Fibroblast of skin of right quadriceps (primary cell): ENCODE measurements at places on chromosomes 6 and 20.

DNA sequence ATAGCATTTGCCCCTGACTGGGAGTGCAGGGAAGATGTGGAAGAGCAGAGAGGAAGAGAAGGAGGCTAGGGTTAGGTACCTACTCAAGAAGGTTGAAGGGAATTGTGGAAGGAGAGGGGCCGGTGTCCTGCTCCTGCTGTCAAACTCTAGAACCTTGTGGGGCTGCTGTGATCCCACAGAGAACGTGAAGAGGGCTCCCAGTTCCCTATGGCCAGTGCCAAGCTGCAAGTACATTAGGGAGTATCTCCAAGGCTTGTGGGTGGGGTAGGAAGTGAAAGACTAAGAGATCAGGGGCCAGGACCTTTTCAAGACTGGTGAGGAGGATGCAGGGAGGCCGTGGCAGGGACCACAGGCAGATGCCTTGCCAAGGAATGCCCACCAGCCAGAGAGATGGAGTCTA lies 263.4 kb downstream of the CDH26 start:
- no peak for DNase-seq

DNA sequence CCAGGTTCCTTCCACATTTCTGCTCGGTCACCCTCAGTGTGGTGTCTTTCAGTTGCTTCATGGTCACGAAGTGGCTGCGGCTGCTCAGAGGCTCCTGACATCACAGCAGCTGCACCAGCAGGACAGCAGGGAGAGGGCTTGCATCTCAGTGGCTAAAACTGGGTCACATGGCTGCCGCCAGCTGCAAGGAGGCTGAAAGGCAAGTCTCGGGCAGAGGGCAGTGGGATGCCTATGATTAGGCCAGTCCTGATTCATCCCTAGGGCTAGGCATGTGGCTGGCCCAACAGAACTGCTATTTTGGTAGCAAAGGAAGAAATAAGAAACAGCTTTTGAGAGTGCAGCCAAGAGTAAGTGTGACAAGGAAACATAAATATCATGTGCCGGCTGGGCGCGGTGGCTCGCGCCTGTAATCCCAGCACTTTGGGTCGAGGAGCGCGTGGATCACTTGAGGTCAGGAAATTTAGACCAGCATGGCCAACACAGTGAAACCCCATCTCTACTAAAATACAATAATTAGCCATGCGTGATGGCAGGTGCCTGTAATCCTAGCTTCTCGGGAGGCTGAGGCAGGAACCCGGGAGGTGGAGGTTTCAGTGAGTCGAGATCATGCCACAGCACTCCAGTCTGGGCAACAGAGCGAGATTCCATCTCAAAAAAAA lies 46.6 kb downstream of the RBM38 start:
- no peak for DNase-seq

- no peak for DNase-seq
Measured at GRCh38 chr20:57710841-57711240, 1.0 kb upstream of the PMEPA1 start.

GRCh38 chr6:6783721-6784120 lies 195.2 kb downstream of the LY86 start:
- DNase-seq, result peak; percentile 86

DNA sequence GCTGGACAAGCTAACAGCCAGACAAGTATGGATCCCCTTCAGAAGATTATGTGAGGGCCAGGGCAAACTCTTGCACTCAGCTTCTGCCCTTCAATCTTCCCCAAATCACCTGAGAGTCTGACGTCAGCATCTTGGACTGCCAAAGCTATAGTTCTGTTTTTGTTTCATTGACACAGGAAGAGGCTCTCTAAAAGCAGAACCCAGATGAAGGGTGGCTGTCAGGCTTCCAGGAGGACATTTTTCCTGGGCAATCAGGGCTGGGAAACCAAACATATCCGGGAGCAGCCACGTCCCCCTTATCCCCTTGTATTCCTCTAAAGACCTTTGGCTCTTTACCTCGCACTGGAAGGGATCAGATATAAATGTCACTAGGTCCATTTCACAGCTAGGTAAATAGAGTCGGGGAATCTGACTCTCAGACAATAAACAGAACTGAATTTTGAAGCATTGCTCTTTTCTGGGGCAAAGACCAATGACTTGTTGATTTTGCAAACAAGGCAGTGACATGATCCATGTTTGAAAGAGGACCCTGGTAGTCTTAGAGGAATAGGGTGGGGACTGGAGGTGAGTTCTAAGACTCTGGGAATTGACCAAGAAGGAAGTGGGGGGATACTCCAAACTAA lies 13.3 kb downstream of the MAFB start:
- no peak for DNase-seq

- DNase-seq, result no peak
Measured at GRCh38 chr6:157068691-157069324, 254.5 kb downstream of the TMEM242 start.

DNA sequence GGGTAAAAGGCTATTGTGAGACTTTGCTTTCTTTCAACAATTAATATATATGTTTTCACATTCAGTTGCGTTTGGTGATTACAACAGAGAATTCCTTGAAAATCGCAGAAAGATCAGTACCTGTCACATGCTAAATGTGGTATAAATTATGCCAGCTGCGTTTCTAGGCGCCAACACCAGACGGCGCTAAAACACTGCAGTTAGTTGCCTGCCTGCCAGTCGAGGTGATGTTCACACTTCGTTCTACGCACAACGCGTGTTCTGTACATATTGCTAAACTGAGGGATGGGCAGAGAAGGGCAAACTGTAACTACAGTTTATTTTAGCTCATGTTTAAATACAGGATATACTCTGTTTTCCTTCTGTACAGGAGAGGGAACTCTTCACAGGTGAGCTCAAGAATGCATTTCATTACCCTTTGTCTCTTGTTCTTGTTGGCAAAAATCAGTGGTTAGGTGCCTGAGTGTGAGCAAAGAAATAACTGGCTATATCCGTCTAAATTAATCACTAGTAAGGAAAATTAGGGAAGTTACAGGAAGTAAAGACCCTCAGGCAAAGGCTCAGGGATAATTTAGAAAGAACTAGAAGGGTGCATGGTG lies 100.1 kb upstream of the RGS17 start:
- DNase-seq, result peak; percentile 28
